ENCODE measurements at places on chromosomes 12 and 14.

DNA sequence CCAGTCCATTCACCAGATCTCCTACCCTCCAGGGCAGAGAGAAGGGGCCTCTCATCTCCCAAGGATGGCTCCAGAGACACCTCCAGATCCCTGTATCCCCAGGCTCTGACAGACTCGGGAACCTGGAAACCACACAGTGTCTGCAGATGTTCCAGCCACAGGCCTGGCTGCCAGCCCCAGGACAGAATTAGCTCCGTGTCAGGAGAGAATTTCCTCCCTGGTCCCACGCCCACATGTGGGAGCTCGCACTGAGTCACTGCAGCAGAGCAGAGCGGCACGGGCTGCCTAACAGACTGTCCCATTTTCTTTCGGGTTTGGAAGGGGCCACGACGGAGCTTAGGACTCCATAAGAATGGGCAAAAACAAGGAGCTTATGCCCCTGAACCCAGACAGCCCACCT is 33.6 kb downstream of the CMKLR1 start:
- DNase-seq: no peak

- no peak for DNase-seq
These were observed 51.0 kb downstream of the MAGOHB start for GRCh38 chr12:10562306-10562933.

DNA sequence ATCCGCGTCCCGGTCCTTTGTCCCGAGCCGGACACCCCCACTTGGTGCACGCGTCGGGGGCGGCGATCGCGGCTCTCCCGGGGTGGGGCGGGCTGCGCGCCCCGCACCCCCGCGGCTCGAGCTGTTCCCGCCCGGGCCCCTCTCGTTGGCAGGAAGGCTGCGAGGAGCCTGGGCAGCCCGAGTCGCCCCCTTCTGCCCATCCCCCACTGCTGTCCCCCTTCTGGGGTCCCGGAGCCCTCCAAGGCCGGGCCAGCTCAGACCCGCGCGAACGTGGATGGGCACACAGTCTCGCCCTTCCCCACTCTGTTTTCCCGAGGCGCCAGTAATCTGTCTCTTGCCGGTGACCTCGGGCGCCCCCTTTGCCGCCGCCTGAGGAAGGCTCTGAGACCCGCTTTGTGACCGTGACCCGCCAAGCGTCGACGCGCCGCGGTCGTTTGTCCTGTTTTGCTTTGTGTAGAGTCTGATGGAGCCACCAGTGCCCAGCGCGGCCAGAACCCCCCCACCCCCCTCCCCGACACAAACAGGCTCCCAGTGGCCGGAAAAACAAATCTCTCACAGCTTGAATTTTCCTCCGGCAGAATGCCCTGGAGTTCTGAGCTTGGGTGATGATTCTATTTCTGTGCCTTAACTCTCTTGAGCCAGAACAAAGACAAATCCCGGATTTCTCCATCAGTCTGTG is 610 bp downstream of the C14orf132 start:
- no peak for DNase-seq

DNA sequence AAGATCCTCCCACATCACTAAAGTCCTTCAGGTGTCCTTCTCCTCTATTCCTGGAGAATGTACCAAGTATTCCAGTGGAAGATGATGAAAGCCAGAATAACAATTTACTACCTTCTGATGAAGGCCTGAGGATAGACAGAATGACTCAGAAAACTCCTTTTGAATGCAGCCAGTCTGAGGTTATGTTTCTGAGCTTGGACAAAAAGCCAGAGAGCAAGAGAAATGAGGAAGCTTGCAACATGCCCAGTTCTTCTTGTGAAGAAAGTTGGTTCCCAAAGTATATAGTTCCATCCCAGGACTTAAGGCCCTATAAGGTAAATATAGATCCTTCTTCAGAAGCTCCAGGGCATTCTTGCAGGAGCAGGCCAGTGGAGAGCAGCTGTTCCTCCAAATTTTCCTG is 54.6 kb upstream of the HELB start:
- no peak for DNase-seq

DNA sequence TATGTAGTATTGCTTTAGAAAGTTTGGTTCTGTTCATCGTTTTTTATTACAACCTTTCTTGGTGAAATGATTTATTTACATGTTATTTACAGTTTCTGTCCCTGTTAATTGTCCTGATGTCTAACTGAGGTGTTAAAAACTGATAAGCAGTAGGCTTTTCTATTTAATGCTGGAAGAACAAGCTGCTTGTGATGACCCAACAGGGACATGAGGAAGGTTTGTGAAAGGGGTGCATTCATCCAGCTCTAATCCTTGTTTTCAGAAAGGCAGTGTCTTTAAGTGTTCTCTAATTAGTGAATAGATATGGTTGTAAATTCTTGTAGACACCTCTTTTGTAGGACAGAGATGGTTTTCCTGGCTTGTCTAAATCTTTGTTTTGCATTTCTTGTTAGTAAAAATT is 191.4 kb downstream of the FOXA1 start:
- no peak for DNase-seq

DNA sequence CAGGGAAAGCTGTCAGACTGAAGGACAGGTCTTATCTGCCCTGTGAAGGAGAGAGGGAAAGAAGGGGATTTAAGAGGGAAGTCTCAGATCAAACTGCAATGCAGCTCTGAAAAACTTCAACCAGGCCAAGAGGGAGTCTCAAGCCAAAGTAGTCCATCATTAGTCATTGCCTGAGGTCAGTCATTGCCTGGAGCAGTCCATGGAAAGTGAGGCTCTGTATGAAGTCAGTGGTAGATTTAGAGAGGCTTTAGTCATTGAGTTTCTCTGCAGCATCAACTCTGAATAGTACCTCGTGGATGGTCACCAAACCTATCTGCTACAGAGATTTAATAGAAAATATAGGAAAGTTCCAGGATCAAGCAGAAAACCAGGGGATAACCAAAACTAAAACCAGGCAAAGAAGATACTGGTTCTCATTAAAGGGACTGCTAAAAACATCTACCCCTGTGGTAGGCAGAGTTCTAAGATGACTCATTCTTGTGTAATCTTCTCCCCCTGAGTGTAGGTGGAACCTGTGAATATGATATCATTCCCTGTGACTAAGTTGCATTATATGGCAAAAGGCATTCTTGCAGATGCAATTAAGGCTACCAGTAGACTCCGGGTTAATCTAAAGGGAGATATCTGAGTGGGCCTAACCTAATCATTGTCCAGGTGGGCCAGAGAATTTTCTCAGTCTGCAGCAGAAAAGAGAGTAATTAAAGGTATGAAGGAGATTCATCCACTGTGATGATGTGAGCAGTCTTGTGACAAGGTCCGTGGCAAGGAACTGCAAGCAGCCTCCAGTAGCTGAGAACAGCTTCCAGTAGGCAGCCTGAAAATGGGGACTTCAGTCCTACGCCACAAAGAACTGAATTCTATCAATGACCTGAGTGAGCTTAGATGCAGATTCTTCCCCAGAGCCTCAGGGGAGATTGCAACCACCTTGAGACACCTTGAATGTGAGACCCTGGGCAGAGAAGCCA is 123.1 kb downstream of the GALC start:
- DNase-seq: no peak

DNA sequence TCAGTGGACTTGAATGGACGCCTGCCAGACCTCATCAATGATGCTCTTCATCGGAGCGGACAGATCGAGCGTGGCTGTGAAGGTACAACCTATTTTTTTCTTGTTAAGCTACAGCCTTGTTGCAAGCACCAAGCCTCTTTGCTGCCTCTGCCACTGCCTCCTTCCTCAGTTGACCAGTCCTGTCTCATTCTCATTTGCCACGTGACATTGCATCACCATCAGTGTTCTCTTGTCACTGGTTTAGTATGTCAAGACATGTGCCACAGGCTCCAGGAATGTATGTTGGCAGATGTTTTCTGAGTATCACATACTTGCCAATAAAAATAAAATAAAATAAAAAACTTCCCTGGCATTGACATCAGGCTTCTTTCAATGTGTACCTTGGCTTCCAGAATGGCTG is 798.1 kb downstream of the NRXN3 start:
- DNase-seq: no peak

DNA sequence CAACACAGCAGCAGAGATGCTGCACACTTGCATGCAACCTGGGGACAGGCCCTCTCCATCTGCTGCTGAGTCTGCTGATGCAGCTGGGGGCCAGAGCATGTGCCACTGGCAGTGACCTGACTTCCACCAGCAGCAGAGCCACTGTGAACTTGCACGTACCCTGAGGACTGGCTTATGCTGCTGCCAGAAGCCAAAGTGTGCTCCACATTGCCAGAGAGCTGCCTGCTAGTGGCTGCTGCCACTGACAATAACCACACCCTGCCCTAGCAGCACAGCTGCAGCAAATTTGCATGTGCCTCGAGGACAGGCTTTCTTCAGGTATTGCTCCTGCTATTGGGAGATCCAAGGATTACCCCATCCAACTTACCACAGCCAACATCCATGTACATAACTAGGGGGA is 4.5 kb upstream of the PRR4 start:
- no peak for DNase-seq

DNA sequence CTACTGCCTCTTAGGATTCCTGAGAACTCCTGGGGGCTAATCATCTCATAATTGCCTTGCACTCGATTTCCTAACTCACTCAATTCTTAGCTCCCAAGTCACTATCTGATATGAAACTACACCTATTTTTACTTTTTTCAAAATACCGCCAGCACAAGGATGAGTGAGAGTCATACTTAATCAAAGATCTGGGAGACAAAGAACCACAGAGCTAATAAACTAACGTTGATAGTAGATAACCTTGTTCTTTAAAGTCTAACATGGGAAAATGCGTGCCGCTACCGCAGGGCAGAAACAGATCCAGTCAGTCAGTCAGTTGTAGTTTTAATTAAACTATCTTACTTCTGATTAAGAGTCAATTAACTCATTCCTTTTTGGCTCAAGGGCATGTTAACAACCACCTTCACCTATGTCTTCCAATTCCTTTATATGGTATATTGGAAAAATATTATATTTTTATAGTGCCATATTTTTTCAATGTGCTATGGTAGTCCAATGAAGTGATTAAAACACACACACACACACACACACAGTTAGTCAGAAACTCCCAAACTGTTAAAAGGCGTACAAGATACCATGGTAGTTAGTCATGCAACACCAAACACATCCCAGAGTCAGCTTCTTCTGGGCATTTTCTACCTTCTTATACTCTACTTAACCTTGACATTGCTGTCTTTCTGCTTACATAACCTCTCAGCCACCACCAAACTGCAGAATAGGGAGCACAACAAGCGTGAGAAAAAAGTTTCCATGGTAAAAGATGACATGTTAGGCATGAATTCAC is 114.0 kb downstream of the KLHL28 start:
- no peak for DNase-seq

- DNase-seq: no peak
These were observed 42.0 kb upstream of the NUDT4 start for GRCh38 chr12:93335603-93336162.

- DNase-seq: no peak
These were observed 6.0 kb downstream of the FAR2 start for GRCh38 chr12:29155079-29155478.

DNA sequence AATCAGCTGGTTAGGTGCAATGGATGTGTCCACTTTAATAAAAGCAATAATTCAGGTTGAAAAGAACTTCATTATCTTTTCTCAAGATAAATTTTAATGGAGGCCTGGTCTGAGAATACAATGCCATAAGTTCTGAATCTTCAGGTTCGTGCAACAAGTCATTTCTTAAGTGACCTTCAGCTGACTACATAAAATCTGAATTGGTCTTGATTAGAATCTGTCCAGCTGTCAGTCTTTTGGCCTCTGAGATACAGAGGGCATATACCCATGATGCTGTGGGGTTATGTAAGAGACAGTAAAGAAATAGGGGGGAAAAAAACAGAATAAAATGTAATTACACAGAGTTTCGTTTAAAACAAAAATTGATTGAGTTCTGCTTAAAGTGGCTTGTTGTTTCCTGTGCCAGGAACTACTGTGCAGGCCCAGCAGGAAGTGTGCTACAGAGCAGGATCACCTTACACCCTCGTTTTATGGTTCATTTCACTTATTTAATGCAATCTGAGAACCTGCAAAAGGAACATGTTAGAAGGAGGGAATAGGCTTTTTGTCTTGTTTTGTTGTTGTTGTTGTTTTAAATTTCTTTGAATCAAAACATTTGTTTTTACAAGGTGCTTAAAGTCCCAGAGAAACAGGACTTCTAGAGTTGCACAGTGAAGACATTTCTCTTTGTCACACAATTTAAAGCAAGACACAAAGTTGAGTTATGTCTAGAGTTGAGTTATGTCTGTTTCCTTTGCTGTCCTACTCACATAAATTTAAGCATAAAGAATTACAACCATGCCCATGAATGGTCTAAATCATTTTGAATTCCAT is 64.2 kb downstream of the LGR5 start:
- DNase-seq: peak; percentile 43

GRCh38 chr12:40248585-40249297 is 23.9 kb downstream of the LRRK2 start:
- DNase-seq: no peak

- peak; percentile 25 for DNase-seq
These were observed 81.1 kb downstream of the PELI2 start for GRCh38 chr14:56199095-56199981.

GRCh38 chr14:35543006-35543405 is 9.0 kb downstream of the INSM2 start:
- no peak for DNase-seq

DNA sequence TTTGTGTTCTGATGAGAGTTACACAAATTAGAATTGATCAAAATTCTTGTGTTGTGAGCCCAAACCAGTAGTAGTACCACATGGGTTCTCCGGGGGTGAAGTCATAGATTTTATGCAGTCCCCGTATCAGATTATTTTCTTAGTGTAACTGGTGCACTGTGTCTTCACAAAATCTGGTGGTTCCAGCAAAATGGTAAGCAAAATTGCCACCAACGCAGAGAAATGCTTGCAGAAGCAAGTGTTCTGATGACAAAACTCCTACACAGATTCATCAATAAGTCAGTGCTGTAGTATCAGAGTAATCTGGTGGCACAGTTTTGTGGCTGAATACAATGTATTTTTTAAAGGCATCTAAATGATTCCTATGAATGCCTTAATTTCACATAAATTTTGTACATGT is 1.3 kb upstream of the CACNA2D4 start:
- no peak for DNase-seq

DNA sequence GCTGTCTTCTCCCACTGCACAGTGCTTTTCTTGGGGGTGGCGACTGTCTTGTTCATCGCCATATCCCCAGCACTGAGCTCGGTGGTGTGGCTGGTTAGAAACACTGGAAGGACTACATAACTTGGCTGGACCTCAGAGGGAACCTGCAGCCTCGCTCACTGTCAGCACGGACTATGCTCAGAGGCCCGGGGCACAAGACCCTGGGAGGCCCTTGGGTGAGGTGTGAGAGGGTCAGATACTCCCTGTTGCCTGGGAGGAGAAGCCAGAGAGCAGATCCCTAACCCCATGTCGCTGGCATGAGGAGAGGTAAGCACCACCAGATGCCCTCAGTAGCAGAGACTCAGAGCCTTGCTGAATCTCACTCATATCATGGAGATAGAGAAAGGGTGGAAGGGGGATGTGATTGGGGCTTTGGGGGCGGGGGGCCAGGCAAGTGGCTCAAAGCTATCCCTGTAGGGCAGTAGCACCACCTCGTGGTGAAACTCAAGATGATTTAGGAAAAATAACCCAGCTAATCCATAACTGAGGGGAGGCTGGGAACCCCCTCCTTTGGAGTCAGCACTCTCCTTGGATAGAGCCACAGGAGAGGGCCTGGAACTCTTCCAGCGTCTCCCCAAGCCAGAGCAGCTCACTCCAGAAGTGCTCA is 18.7 kb upstream of the HDAC7 start:
- DNase-seq: no peak
